ENCODE measurements at places on chromosomes 6 and 20.

- peak; percentile 3 for DNase-seq
Observed at GRCh38 chr6:158060455-158061360, 79.0 kb downstream of the SYNJ2 start.

- no peak for DNase-seq
Observed at GRCh38 chr6:29561091-29561490, 1.6 kb upstream of the UBD start.

GRCh38 chr20:3398681-3399252 lies 8.7 kb downstream of the DNAAF9 start:
- no peak for DNase-seq

GRCh38 chr6:128074567-128074966 lies 173.7 kb upstream of the THEMIS start:
- DNase-seq, result no peak

GRCh38 chr6:75431379-75431778 lies 62.2 kb downstream of the FILIP1 start:
- DNase-seq, result peak; percentile 64

DNA sequence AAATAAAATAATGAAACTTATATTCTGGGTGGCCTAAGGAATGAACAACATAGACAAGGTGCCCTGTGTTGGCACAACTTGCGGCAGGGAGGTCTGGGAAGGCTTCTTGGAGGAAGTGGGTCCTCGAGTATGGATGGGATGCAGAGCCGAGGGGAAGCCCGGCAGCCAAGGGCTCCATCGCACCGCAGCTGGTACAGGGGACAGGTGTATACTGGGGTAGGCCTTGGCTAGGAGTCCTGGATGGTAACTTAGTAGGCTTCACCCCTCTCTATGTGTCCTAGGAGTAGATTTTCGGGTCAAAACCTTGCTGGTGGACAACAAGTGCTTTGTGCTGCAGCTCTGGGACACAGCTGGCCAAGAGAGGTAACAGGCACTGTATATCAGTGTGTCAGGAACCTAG lies 28.0 kb downstream of the RAB44 start:
- no peak for DNase-seq

DNA sequence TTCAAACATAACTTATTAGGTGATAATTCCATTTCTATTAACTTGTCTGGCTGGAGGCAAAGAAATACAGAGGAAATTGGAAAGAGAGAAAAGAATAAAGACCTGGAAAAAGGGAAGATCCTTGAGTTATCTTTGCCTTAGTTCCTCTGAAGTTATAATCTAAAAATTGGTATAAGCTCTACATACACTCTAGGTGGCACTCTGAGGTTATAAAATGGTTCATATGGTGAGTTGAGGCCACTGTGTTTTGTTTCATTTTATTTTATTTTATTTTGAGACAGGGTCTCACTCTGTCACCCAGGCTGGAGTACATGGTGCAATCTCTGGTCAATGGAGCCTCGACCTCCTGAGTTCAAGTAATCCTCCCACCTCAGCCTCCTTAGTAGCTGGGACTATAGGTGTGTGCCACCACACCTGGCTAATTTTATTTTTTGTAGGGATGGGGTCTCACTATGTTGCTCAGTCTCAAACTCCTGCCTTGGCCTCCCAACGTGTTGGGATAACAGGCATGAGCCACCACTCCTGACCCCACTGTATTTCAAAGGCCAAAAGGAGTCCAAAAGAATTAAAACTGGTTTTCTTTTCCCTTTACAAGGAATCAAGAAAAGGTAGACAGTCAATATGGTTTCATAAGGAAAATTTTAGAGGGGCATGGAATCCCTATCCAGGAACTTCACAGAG lies 19.4 kb downstream of the GPX6 start:
- no peak for DNase-seq

- peak; percentile 69 for DNase-seq
Observed at GRCh38 chr20:11274141-11274594, 600.4 kb upstream of the JAG1 start.

DNA sequence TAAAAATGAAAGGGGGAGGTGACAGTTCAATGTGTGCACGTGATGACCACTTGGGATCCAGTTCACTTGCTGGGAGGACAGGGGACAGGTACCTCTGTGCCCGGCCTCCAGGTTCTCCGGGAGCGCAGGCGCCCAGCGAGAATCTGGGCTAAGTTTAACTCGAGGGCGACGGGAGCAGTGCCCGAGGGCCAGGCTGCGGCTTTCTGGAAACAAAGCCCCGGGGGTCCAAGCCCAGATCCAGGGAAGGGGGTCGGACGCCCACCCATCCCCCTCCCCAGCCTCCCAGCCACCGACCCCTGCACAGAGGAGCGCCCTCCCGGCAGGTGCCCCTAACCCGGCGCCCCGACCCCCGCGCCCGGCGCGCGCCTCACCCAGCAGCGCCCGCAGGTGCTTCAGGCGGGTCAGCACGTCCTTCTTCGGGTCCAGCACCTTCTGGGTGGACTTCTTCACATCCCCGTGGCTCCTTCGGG lies 405 bp downstream of the RALGAPA2 start:
- DNase-seq, result peak; percentile 57

DNA sequence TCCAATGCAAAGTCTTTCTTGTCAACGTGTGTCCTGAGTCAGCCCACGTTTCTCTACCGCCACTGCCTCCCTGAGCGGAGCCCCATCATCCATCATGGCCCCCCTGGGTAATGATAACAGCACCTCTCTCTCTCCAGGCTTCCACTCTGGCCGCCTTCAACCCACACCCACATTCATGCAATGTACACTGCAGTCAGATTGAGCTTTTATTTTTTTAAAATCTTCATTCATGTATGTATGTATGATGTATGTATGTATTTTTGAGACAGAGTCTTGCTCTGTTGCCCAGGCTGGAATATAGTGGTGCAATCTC lies 245.2 kb downstream of the PREX1 start:
- DNase-seq, result no peak

- DNase-seq, result no peak
Observed at GRCh38 chr6:37765182-37765775, 54.2 kb upstream of the ZFAND3 start.

- no peak for DNase-seq
Observed at GRCh38 chr20:24662752-24663365, 193.4 kb downstream of the SYNDIG1 start.

- no peak for DNase-seq
Observed at GRCh38 chr6:18792866-18793265, 405.7 kb downstream of the RNF144B start.
